Suprapubic skin (tissue), 4 donors: ENCODE measurements at places on chromosomes 2 and 18. TPM values are rescaled to one million over a fixed set of nuclear protein-coding genes. Genes with fewer than 3 reads are reported as not detected.

STAT4 gene
- not detected for total RNA-seq

UPP2 gene
- total RNA-seq: not detected

MORN2 gene
- total RNA-seq: 6.3 TPM

ANKRD23 gene
- 22.3 TPM for total RNA-seq

RAD51AP2 gene
- 0.11 TPM for total RNA-seq

DNA sequence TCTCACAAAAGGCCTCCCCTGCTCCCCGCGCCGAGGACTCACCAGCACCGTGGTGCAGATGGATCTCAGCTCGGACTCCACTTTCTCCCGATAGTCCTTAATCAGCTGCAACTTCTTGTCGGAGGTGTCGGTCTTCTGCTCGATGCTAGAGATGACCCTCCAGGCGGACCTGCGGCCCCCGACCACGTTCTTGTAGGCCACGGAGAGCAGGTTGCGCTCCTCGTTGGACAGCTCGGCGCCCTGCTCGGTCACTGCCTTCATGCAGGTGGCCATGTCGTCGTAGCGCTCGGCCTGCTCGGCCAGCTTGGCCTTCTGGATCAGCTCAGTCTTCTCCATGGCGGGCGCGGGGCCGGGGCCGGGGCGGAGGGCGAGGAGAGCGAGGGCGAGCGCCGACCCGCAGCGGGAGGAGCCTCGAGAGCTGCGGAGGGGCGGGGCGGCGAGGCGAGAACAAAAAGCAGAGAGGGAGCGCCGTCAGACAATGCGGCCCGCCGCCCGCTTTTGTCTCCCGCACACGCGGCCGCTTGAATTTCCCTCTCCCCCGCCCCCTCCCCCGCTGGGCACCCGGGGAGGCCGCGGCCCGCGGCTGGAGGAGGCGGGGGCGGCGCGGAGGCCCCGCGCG is 571 bp downstream of the YWHAQ start:
- peak; percentile 90 for DNase-seq

DNA sequence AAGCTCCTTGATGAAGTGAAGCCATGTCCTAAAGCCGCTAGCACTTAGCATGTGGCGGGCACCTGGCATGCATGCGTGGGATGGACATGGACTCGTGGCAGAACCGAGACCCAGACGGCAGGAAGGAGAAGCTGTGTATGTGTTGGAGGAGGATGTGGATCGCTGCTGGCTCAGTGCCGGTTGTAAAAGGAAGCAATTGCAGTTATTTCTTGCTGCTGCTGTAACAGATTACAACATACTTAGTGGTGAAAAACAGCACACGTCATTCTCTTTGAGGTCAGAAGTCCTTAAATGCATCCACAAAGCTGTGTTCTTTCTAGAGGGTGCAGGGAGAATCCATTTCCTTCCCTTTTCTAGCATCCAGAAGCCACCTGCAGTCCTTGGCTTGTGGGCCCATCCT is 74.6 kb downstream of the AGAP1 start:
- no peak for DNase-seq

- DNase-seq: no peak
Measured at GRCh38 chr18:28804512-28805202, 627.7 kb upstream of the CDH2 start.

- peak; percentile 27 for DNase-seq
Measured at GRCh38 chr2:30693821-30694281, 113.4 kb downstream of the CAPN13 start.

DNA sequence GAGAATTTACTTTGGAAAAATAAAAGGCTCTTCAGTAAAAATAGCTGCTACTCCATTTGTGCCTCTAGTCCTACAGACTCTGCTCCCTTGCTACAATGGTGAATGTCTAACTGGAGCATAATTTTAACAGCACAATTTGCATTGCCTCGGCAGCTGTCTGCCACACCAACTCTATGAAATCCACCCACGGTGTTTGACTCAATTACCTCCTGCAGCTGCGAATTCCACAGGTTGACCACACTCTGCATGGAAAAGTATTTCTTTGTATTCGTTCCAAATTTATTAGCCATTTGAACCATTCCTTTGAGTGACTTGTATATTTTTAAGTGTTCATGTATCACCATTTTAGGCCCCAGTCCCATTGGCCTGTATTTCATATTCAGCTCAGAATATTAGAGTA is 182.1 kb upstream of the CCDC68 start:
- no peak for DNase-seq

GRCh38 chr2:124289615-124290014 is 264.5 kb downstream of the CNTNAP5 start:
- DNase-seq: no peak

DNA sequence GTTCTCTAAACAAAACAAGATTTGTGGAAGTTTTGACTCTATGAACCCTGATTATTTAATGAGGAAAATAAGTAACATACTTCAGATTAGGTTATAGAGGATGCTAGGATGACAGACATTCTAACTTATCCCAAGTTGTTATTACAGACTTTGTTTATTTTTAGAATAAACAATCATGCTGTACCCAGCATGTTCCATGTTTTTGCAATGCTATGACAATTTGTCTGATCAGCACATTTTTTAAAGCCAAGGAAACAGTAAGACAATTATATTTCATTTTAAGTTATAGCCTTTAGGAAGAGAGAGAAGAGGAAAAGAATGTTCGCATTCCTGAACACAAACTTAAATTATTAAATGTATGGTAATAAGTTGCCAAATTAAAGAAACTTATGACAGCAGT is 119.8 kb downstream of the KYNU start:
- no peak for DNase-seq

DNA sequence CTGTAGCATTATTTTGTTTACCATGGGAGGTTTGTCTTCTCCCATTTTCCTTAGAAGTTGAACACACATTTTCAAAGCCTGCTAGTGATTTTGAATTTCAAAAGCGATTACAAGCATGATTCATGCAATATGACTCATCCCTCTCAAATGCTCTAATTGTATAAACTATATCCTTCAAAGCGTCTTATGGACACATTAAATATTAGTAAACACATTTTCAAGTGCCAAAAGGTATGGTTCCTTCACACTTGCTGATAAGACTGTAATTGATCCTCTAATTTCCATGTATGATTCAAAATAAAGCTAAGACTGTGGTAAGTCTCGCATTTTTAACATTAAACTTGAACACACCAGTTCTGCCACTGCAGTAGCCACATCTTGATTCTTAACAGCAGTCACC is 512.9 kb downstream of the LRRTM4 start:
- DNase-seq: no peak

- no peak for DNase-seq
Measured at GRCh38 chr2:51404226-51404625, 372.3 kb upstream of the NRXN1 start.

GRCh38 chr2:10658041-10658913 is 31.5 kb downstream of the NOL10 start:
- no peak for DNase-seq

DNA sequence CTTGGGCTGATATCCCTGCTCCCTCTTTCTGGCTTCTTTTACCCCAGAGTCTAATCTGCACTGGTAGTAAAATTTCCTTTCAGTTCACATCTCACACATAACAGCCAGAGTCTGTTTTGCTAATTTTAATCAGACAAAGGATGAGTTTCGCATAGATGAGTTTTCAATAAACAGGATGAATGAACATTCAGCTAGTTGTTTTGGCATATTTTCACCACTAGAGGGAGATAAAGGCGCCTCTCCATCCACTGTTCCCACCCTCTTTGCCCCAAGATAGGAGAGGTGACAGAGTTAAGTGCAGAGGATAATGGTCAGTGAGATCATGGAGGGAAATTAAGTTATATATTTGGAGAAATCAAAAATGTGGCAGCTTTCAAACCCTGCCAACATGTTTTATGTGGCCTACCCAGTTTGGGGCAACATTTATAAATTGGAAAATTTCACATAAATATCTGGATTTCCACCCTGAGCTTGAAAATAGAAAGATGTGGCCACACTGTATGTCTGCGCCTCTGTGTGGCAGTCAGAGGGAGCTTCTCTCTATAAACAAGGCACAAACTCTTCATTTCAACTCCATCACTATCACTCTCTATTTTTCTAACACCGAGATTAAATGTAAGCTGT is 48.5 kb upstream of the DTNA start:
- DNase-seq: no peak

GRCh38 chr2:233423552-233423860 is 69.2 kb downstream of the DGKD start:
- peak; percentile 52 for DNase-seq

DNA sequence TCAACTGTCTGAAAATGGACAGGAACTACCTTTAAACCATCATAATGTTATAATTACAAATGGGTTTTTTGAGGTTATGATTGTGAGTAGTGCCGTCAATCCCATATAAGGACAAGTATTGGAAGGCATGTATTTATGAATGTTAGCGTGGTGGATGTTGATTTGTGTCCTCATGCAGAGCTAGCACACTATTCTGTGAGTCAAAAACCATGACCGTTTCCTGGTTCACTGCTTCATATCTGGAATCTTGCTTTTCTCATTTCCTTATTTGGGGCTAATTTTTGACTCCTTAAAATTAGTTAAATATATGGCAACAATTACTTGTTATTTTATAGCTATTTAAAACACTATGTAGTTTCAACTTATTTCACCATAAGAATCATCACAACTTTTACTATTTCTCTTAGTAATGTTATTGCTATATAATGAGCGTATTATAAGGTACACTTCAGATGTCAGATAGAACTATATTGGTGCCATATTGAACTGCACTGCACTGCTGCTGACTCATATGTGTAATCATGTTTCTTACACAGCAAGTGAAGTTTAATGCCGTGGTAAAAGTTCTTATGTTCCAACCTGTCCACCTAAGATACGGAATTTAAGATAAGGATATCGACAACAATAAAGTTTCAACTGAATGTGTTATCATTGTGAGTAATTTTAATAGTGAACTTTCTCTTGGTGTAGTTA is 192.8 kb downstream of the PTGR3 start:
- DNase-seq: no peak
